ENCODE measurements at places on chromosomes 3 and 15. TPM values are rescaled to one million over a fixed set of nuclear protein-coding genes. Genes with fewer than 3 reads are reported as not detected.

CPA3 gene
- 0.48 TPM for polyA plus RNA-seq

EFL1 gene
- 21.7 TPM for polyA plus RNA-seq

HMG20A gene
- 77.0 TPM for polyA plus RNA-seq

GRCh38 chr15:93983526-93983925, 247.8 kb upstream of the MCTP2 start:
- no peak for DNase-seq

- no peak for DNase-seq
These were observed 106.2 kb upstream of the PLAAT1 start for GRCh38 chr3:193134856-193135255.

- DNase-seq, result no peak
These were observed 503.9 kb upstream of the MDFIC2 start for GRCh38 chr3:70816346-70816745.
